ENCODE measurements at places on chromosomes 3 and 15.
A peak's percentile ranks its signal among the peaks of the same experiment; 100 is the strongest.

- no peak for DNase-seq
These were observed 82.4 kb upstream of the ST3GAL6 start for GRCh38 chr3:98680723-98681122.

GRCh38 chr3:135242285-135242684, 447.2 kb downstream of the EPHB1 start:
- DNase-seq, result no peak

DNA sequence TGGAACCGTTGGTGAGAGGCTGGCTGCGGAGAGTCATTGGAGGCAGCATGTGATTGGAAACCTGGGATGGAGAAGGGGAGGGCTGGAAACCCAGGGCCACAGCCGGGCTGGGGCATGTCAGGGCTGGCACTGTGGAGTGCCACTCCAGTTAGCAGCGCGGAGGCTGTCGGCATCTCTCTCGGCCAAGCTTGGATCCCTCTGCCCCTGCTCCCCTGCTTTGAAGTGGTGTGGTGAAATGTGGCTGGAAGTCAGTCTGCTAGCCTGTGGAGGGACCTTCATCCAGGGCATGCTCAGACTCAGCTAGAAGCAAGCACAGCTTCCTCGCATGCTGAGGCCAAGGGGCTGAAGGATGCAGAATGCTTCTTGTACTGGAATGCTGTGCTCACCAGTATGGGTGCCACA, 13.5 kb downstream of the SLCO3A1 start:
- DNase-seq, result no peak

- DNase-seq, result no peak
These were observed 13.7 kb downstream of the FOXB1 start for GRCh38 chr15:60017538-60018520.

GRCh38 chr3:58059349-58060321, 51.4 kb downstream of the FLNB start:
- DNase-seq, result peak; percentile 39

DNA sequence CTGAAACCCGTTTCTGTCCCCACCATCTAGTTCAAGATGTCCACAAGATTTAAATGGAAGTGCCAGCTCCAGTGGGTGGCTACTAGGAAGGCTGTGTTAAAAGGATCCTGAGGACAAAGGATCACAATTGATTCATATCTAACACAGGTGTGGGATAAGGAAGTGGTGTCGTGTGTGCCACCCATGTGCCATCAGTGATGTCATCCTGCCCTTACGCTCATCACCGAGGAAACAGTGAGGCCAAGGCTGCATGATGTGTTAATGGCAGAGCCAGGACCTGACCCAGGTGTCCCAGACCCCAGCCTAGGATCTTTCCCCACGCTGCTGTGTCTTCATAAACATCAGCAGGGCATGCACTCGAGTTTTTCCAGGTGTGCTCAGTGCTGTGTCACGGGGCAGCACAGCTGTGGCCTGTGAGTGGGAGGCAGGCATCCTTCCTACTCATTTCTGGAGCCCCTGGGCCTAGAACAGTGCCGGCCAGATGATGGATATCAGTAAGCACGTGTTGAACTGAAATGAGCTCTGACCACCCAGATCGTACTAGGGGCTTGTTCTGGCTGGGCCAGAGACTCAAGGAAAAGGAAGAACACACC, 10.6 kb upstream of the TGM5 start:
- no peak for DNase-seq

DNA sequence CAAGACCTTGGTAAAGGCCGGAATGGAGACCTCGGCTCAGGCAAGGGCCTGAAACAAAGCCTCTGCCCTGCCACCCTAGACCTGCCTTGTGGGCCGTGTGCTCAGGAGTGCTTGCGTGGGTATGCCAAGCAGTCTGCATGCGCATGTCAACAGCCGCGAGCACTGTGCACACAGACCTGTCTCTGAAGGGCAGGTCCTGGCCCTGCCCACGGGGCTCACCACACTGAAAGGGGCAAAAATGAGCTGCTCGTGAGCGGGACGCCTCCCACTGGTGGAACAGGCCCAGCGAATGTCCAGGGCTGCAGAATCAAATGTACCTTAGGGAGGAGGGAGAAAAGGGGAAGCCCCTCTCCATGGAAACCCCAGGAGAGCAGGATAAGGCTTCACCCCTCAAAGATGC, 44.3 kb upstream of the FGD5 start:
- peak; percentile 3 for DNase-seq

DNA sequence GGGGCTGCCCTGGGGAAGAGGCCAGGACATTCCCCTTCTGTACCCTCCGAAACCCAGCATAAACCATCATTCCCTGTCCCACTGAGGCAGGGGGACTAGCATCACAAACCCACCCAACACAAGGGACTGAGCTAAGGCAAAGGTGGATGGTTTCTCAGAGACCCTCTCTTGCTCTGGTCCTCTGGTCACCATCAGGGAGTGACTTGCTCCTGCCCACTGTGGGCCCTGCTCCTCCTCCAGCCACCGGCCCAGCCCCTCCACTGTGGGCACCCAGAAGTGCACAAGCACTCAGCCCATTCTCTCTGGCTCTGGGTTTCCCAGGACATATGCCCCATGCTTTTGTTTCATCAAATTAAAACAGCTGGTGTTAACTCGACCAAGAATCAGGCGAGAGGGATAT, 44.9 kb downstream of the PTH1R start:
- no peak for DNase-seq

DNA sequence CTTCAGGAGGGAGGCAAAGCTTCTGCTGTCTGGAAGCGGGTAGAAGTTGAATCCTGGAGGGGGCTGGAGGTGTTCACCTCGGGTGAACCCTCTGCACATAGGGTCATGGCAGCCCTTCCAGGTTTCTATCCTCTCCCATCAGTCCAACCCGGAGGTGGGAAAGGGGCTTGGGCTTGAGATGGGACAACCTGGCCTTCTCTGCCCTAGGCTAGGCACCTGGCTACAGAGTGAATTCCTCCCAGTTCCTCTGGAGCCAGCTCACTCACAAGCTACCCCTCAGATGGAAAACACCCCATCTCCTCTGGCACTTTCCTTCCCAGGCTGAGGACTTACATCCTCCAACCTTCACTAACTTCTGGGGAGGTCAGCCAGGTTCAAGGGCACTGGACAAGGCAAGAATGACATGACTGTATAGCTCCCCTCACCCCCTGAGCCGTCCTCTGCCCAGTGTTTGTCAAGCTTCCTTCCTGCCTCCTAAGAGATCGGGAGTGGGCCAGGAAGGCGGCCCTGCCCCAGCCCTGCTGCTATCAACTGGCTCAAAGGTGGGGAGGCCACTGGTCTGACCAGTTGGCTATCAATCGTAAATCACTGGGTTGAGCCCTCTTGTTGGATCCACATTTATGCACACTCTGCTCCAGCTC, 45.8 kb downstream of the KLF15 start:
- DNase-seq, result no peak

DNA sequence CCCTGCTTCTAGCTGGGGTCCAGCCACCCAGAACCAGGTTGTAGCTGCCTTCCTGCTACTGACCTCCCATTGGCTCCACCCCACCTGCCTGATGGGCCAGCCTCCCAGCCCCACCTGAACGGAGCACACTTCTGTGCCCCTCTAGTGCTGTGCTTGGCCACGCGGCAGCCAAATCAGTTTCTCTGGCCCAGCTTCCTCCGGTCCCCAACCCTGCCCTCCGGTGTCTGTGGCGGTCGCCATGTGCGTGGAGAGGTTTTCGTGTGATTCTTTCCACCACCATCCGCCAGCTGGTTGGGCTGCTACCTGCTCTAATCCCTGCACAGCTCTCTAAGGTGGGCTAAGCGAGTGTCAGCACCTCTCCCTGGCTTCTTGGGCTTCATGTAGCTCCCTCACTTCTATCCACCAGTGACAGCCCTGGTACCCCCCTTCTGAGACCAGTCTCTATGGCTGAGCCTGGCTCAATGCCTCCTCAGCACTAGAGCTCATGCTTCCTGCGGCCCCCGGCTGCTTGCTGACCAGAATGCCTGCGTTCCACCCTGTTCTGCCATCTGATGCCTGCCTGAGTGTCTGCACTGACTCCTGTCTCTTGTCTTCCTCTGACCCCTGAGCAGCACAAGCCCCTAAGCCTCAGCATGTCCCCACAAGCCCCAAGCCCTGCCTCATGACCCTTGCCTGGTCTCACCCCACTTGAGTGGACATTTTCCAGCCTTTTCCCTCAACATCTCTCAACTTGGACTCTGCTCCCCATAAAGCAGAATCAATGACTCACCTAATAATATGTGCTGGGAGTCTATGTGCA, 23.2 kb upstream of the MAGEF1 start:
- no peak for DNase-seq

GRCh38 chr3:112477891-112478290, 21.4 kb downstream of the BTLA start:
- no peak for DNase-seq

DNA sequence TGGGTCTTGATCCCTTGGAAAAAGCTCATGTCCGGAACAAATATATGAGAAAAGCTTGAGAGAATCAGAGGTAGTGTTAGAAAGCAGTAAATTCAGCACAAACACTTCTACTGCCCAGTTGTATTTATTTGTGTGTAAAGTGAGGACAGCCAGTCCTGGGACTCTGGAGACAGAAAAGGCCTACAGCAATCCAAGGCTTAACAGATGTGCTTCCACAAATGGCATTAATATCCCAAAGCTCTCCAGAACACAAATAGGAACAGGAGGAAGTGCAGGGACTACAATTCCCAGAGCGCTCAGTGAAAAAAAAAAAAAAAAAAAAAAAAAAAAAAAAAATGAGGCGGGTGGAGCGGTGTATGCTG, 390 bp upstream of the AP2M1 start:
- no peak for DNase-seq

GRCh38 chr15:88398011-88398410, 69.2 kb downstream of the MRPL46 start:
- no peak for DNase-seq

DNA sequence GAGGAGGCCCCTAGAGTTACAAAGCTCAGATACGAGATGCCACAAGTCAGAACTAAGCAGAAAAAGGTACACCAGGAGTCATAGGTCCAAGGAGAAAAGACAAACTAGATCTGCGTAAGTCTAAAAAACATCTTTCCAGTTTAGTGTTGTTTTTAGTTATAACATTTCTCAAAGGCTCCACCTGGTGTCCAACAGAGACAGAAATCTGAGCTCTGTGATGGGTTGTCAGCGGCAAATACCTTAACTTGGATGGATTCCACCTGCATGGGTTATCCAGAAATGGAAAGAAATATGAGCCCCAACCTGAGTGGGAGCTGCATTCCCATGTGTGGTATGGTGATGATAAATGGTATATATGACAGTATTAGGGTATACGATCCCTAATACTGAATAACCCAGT, 238.6 kb upstream of the CHRM5 start:
- no peak for DNase-seq

GRCh38 chr3:163946785-163947184, 1131.5 kb downstream of the SI start:
- DNase-seq, result no peak

DNA sequence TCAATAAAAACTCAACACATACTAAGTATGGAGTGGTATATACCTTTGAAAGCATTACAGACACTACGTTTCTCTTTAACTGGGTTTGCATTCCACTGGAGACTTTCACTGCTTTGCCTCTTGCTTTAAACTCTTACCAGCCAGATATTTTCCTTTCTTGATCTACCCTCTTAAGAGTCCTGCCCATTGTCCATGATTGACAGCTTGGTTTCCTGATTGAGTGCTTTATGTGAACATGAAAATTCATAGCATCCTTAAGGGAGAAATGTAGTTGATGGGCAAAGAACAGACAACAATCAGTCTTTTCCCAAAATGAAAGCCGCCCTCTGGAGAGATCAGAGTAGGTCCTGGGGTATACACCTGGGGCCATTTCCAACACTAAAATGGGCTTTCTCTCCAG, 78.6 kb downstream of the PTPRG start:
- no peak for DNase-seq

GRCh38 chr15:78389738-78390137, 48.3 kb upstream of the IREB2 start:
- DNase-seq, result no peak

DNA sequence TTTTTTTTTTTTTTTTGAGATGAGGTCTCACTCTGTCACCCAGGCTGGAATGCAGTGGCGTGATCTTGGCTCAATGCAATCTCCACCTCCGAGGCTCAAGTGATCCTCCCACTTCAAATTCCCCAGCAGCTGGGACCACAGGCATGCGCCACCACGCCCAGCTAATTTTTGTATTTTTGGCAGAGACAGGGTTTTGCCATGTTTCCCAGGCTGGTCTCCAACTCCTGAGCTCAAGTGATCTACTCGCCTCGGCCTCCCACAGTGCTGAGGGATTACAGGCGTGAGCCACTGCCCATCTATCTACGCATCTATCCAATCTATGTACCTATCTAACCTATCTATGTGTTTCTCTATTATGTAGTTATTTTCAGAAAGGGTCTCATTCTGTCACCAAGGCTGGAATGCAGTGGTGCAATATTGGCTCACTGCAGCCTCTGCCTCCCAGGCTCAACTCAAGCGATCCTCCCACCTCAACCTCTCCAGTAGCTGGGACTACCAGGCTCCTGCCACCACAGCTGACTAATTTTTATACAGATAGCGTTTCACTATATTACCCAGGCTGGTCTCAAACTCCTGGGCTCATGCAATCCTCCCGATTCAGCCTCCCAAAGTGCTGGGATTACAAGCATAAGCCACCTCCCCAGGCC, 20.2 kb upstream of the GPX1 start:
- peak; percentile 59 for DNase-seq

GRCh38 chr15:76057332-76058000, 2.3 kb upstream of the TMEM266 start:
- no peak for DNase-seq

DNA sequence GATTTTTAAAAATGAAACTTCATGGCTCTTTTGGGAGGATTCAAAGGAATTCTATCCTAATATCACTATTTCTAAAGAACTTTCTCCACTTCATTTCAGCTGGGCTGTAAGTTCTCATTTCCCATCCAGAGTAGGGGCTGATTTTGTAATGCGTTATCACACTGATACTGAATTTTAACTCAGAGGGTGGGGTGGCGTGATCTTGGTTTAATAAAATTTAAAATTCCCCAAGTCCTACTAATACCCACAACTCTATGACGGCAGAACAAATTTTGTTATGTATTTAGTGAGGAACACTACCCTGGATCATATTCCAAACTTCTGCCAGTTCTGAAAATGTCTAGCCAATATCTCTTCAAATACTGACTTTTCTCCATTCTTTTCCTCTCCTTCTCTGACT, 92.7 kb downstream of the ASB7 start:
- no peak for DNase-seq

DNA sequence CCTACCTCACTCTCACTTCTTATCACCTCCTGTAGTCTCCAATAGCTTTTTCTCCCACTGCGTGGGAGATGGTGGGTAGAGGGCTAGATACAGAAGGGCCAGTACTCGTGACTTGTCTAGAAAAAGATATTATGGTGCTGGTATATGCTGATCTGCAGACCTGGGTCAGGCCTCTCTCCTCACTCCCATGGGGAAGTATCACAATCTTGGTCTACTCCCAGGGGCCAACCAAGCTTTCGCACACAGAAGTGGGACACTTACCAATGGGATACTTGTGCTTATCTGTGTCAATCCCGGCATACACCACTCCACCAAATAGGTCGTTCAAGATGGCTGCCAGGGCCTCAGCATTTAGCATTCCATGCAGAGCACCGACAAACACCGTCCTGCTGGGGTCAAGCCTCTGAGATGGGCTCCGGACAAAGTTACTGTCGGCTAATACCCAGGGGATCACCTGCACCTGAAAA, 9.0 kb upstream of the RPS17 start:
- no peak for DNase-seq
